Nephron progenitor cell (in vitro differentiated cells): ENCODE measurements at places on chromosomes 6 and 20.

- no peak for DNase-seq
These were observed 60.9 kb downstream of the GFRAL start for GRCh38 chr6:55388211-55388610.

DNA sequence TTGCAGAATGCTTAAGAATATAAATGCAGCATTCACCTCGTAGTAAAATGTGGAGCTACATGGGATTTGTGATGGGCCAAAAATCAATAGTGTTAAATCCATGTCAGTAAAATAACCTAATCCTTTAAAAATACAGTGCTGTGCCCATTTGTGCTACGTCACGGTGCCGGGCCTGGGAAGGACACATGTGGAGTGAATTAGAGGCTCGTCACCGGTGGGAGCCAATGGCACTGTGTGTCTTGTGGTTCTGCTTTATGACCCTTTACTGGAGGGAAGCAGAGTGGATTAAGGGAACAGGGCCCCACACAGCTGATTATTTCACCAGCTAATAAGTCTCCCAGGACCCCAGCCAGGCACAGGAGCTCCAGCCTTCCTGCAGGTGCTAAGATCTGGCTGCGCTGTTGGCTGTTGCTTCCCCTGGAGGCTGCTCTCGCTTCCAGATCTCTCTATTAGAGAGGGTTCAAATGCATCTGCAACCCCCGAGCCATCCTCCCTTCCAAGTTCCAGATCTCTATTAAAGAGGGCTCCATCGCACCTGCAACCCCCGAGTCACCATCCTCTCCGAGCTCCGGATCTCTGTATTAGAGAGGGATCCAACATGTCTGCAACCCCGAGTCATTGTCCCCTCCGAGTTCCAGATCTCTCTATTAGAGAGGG is 405.8 kb downstream of the CDH4 start:
- no peak for DNase-seq

GRCh38 chr20:41135187-41135887 is 2.0 kb upstream of the PLCG1 start:
- peak; percentile 45 for DNase-seq

DNA sequence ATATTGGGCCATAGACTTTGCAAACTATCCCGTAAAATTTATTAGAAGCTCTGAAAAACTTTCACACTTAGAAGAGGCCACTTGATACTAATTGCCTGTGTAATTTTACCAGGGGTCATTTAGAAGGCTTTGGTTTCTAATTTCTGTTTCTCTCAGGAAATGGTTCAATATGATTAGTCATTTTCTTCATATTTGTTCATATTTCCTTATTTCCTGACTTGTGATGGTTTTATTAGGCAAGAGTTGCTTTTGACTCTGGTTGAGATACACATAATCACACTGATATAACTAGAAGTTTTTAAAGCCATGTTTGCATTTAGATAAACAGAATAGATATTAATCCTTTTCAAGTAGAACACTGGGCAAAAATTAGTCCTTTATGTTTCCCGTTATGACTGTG is 11.8 kb upstream of the HBS1L start:
- DNase-seq = no peak

DNA sequence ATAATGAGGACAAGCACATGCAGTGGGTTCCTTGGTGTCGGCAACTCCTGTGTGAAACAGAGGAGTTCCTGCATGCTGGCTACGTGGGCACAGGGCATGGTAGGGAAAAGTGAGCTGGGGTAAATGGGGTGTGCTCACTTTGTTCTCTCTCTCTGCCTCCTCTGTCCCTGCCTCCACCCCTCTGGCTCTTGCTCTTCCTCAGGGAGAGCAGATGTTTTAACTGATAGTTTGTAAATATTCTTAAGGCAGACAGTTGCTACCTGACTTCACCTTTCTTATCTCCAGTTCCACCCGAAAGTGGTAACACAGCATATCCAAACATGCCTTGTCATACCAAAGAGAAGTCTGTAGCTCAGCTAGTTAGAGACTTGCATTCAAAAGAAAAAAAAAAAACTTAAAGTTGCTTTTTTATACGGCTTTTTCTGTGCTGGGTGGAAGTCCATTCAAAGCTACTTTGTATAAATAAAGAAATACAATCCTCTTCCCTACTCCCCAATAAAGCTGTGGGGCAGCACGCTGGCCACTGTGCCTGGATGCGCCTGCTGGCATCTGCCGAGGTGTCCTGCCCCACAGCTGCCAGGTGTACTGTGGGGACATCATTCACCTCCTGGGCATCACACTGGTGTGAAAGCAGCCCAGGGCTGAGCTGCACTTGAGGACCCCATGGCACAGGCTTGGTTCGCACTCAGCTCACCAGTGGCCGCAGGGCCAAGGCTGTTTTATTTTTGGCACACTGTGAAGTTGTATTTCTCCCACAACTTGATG is 93.6 kb downstream of the FOXC1 start:
- no peak for DNase-seq

- no peak for DNase-seq
These were observed 3.5 kb upstream of the ACAT2 start for GRCh38 chr6:159758031-159759001.

GRCh38 chr20:31667315-31668285 is 29.9 kb downstream of the COX4I2 start:
- DNase-seq = no peak

DNA sequence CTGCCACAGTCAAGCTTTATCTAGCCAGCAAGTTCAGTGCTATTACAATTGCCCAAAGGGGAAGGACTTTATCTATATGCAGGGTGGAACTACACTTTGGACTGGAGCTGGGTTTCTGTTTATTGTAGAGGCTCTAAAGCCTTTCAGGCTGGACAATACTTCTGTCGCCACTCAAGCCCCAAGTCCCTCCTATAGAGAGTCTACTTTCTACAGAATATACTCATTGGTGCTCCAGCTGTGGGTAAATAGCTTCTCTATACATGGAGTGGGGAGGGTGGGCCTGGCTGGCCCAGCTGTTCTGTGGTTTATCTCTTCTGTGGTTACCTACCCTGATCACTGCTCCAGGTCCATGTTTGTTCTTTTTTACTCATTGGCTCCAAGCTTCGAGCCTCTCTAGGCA is 151.8 kb upstream of the MYLIP start:
- DNase-seq = no peak

- no peak for DNase-seq
These were observed 124.7 kb downstream of the TMEM242 start for GRCh38 chr6:157198425-157199279.

DNA sequence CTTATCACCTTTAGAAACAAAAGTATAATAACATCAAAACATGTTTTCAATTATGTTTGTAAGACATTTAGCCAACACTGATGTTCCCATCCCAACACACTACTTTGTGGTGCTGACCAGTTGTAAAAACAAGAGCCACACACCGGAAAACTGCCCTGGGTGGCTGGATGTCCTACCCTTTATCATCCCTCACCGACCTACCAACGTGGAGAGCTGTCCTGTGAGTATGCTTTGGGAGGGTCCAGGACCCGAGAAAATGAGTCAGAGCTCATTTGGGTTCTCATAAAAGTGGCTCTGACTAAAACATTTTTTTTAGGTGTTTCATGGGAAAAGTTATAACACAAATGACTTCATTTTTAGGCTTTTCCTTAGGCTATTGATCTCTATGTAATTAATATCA is 29.3 kb upstream of the CTAGE9 start:
- no peak for DNase-seq

GRCh38 chr6:11043961-11044711 is at the start of gene ELOVL2:
Gene ELOVL2 (minus strand): TSS chr6:11044305. CDS start chr6:11044230, 75 bp downstream.
- peak; percentile 82 for DNase-seq

- no peak for DNase-seq
These were observed 44.2 kb downstream of the FGD2 start for GRCh38 chr6:37049758-37050044.

DNA sequence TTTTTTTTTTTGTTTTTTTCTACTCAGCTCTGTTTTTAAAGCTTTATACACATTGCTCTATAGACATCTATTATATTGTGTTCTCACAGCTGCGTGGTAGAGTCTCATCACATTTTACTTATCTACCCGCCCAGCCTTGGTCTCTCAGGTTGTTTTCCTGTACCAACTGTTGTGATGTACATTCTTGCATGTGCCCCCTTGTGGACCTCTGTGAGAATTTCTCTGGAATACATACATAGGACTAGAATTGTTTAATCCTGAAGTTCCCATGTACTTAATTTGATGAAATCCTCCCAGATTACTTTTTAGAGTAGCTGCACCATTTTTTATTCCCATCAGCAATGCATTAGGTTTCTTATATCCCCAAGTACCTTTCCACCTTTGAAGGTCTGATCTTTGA is 40.4 kb upstream of the TINAG start:
- DNase-seq = peak; percentile 22

DNA sequence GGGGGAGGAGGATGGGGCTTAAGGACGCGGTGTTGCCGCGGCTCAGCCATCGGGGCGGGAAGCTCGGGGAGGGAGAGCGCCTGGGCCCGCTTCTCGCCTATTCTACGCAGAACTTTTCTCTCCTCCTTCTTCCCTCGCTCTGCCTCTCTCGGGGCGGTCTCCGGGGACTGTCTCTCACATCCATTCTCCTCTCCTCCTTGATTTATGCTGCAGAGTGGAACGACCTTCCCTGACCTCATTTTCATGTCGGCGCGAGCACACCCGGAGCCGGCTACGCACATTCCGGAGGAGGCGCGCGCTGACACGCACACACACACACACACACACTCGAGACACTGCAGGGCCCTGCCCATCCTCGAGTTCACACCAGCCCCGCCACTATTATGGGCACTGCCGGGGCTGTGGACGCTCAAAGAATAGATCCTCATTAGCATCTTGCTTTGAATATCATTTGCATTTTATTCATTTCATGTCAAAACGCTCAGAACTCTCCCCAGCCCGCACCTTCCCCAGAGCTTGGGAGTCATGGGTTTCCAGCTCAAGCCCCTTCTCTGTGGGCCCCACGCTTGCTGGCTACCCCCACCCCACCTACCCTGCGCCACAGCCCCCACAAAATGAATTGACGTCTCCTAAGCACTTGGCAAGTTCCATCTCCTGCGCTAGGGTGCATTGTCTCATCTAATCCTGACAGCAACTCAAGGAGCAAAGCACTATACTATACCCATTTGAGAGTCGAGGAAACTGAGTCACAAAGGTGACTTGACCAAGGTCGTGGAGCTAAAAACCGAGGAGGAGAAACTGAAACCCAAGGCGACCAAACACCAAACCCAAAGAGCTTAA is 36.8 kb downstream of the NCR2 start:
- peak; percentile 76 for DNase-seq

GRCh38 chr6:56963043-56963442 is 8.1 kb downstream of the BEND6 start:
- DNase-seq = no peak

- DNase-seq = no peak
These were observed 351.0 kb downstream of the BCKDHB start for GRCh38 chr6:80457439-80457933.

DNA sequence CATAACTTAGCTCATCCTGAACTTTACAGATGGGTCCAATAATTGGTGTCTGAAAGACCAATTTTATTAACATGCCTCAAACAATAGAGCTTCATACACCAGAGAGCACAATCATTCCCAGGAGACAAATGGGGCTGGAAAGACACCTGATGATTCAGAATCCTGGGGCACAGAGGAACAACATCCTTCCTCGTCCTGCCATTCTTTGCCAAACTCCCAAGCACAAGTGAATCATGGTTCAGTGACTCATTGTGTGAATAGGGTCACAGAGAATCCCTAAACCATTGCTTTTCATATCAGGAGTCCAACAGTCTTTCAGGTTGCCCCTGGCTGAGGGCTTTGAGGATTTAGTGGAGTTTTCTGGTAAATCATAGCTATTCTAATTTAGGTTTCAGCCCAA is 266.4 kb upstream of the BMP2 start:
- DNase-seq = no peak

DNA sequence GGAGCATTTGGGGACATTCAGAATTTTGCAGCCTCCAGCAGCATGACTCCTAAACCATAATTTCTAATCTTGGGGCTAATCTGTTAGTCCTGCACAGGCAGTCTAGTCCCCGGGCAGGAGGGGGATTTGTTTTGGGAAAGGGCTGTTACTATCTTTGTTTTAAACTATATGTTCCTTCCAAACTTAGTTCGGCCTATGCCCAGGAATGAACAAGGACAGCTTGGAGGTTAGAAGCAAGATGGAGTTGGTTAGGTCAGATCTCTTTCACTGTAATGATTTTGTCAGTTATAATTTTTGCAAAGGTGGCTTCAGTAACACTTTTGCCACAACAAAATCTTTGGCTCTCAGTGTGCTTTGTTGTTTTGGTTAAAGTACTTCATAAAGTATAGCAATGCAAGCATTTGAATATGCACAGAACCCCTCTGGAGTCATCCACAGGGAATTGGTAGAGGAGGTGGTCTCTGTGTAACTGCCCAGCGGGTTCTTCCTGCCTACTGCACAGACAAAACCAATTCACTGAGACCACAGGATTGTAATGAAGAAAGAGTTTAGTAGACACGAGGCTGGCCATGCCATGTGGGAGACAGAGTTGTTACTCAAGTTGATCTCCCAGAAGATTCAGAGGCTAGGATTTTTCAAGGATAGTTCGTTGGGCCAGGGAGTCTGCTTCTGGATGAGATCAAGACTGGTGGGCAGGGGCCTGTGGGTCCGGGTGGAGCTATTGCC is 224.1 kb upstream of the MYLIP start:
- DNase-seq = no peak

DNA sequence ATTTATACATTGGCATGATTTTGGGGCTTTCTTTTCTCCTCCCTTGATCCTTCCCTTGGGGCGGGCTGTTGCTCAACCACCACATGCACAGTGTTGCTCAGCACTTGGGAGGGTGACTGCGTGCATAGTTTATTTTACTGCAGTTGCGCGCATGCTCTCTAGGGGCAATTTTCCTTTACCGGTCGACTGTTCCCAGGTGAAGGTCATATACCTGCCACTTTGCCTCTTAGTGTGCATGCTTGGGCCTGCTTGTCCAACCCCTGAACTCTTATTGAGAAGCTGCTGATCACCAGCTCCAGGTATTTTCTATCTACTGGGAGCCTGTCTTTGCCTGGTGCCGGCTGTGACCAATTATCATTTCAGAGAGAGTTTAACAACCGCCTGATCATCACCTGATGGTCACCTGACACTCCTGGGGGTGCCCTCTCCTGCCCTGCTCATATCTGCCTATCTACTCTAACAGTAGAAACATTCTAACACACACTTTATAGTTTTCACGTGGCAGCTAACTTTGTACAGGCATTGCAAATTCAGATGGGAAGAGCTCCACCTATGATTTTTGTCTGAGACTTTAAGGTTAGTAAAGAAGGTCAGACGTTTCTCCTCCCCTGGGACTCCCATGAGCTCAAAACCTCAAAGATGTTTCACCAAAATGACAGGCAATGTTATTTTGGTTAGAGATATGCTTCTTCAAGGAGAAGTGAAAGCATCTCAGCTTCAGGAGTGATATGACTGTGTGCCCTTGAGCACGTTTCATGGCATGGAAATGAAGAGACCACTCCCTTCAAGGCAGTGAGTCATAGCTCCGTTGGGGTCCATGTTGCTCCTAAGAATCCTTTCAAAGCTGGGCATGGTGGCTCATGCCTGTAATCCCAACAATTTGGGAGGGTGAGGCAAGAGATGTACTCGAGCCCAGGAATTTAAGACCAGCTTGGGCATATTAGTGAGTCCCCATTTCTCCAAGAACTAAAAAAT is 227.5 kb upstream of the MYLIP start:
- no peak for DNase-seq

GRCh38 chr6:14273191-14273590 is 155.6 kb downstream of the CD83 start:
- no peak for DNase-seq

- DNase-seq = no peak
These were observed 28.0 kb downstream of the RAB44 start for GRCh38 chr6:36725581-36725980.
